Stimulated activated CD4-positive, alpha-beta T cell treated with anti-CD3 and anti-CD28 coated beads, Interleukin-2, amount 100 ng/mL, for 4 hours (primary cell): ENCODE measurements at places on chromosomes 12 and 14.

DNA sequence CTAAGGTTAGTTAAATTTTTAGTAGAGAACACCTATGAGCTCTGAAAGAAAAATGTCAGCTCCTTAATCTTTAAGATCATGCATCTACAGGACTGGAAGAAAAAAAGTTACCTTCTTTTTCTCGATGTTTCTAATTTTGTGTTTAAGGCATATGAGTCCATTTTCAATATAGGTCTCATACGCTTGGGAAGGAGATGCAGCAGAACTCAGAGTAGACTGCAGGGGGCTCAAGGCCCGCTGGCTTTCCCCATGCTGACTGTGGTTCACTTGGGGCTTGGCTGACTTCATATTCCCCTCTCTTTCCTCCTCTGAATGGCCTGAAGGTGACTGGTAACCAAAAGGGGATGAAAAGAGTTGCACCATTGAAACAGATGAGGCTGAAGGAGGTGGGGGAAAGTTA lies 1.5 kb downstream of the CAPRIN2 start:
- DNase-seq, result no peak

DNA sequence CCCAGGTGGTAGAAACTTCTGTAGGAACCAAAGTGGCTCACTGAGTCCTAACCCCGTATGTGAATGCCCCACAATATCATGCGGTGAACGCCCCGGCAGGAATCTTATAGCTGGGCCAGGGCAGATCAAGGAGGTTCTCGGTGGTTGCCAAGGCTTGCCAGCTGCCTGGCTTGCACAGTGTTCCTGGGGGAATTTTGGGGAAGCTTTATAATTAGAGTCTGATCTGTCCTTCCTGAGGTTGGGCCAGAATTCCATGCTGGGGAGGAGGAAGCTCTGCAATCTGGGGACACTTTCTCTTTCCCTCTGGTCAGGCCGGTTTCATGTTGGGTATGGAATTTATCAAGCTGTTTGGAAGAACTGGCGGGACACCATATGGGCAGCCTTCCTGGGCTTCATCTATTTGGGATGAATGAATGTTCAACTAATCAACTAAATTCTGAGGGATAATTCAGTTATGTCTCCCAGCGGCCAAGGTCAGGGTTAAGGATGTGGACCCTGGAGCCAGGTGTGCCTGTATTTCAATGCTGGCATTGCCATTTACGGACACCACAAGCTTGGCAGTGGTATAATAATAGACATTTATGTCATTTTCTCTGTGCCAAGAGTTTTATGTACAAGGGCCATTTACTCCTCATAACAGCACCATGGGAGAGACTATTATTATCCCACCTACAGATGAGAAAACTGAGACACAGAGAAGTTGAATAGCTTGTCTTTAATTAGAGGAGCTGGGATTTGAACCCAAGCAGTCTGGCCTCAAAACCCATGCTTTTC lies 54.3 kb downstream of the SVOP start:
- DNase-seq, result no peak

DNA sequence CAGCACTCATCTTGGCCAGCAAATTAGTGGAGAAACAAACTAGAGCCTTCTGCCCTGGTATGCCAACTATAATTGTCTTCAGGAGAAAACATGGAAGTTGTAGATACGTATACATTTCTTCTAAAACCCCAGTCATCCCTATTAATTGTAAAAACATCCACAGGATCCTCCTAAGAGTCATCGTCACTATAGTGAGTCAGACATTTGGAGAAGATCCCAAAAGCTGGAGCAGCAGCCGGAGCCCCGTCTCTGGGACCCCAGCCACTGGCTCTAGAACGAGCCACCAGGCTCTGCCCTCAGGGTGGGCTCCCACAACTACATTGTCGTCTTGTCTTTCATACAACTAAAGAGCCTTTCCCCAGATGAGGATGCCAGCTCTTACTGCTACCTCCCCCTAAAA lies 15.5 kb downstream of the PRKAB1 start:
- DNase-seq, result no peak

DNA sequence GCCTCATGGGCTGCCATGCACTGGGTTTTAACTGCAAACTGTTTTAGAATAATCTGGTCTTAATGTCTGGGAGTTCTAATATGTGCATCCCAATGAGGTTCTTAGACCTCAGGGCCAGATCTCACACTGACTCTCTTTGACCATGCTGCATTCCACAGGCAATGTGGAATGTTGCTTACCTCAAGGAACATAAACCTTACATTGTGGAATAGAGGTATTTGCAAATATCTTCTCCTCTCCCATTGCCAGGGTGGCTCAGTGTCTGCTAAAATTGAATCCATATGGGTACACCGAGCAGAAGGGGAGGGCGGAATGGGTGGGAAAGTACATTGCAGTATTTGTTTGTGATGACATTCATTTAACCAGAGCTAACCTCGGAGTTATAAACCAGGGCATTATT lies 78.6 kb downstream of the CHST11 start:
- DNase-seq, result no peak

DNA sequence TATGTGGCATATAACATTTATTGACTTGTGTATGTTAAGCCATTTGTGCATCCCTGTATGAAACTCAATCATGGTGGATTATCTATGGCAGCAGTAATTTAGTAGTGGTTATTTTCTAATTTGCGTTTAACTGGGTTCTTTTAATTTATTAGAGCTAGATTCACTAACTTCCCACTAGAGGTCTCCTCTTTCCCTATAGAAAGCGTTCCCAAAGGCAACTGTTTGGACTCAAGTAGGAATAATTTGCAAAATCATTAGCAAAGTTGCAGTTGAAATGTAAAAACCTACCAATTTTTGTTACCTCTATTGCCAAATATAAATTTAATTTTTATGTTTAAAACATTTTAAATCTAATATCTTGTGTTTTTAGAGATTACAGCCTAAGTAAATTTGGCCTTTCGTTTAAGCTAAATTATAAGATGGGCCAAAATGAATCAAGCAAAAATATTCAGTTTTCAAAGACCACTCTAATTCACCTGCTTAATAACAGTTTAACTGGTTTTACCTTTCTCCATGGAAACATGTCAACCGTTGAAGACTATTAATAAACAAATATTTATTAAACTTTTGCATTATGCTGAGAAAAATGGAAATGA lies 6.0 kb downstream of the DMAC2L start:
- no peak for DNase-seq

DNA sequence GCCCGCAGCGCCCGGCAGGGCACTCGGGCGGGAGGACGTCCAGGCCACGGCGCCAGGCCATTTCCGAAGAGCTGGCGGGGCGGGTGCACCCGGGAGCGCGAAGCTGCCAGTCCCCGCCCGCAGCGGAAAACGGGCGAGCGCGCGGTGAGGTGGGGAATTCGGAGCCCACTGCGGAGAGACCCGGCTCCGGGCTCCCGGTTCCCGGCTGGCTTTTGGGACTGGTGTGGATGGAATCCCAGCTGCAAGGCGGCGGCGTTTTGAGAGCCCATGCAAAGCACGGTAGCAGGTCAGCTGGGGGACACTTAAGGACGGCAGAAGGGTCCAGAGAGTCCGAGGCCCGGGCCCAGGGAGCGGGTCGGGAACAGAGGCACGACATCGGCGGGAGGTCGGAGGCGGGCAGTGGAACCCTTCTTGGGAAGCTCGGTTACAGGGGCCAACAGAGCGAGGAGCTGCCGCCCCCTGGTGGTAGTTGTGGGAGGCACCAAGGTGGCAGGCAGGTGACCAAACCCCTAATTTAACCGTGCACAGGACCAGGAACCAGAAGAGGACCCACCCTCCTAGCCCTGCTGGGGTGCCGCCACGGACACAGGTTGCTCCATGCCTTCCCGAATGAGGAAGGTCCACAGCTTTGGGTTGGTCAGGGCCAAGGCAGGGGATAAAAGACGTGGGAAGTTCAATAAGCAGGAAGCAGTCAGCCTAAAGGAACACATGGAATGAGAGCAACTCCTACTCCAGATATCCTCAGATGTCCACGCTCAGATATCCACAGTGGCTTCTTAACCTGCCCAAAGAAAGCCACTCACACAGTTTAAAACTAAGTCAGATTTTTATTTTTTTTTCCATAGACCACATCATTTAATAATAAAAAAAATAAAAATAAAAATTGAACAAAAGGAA lies 685 bp upstream of the CDH24 start:
- DNase-seq, result peak; percentile 77

DNA sequence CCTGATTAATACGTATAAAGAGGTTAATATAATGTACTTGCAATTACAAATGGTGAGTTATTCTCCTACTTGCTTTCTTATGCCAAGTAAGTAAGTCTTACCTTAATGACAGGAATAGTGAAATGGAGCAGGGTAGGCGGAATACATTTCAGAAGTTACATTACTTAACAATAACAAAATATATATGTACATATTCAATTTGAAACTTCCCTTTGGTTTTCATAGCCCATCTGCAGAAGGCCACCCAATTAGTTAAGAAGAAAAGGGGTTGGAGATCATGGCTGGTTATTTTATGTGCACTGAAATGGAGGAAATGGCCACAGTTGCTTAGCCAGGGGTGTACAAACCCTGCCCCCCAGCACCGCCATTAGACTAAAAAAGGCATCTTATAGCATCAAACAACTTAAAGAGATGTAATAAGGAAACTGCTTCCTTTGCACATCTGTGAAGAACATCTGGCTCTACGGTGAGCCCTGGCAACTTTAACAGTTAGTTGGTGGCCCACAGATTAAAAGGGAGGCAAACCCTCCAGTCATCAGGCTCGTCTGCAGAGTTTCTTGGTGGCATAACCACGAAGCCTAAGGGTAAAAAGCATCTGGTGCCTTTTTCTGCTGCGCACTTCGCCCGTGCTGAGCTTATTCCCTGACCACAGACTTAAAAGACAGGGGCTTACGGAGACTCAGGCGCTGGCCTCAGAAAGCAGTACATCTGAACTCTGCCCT lies 38.8 kb upstream of the DACT1 start:
- DNase-seq, result no peak

DNA sequence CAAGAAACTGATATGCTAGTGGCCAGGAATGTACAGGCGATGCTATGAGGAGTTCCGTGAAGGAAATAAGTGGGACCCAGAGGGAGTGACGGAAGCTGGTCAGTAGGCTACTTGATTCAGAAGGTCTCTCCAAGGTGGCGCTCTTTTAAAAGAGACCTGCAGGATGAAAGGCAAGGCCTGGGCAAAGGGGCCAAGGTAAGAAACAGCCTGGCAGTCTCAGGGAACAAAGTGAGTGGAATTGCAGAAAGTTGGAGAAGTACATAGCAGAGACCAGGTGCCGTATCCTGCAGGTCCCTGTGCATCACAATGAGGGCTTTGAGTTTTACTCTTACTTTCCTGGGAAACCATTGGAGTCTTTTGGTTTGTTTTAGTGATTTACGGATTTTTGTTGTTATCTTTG lies 905.6 kb downstream of the BCL11B start:
- DNase-seq, result no peak

GRCh38 chr12:112381406-112381882 lies 787 bp downstream of the HECTD4 start:
- no peak for DNase-seq

DNA sequence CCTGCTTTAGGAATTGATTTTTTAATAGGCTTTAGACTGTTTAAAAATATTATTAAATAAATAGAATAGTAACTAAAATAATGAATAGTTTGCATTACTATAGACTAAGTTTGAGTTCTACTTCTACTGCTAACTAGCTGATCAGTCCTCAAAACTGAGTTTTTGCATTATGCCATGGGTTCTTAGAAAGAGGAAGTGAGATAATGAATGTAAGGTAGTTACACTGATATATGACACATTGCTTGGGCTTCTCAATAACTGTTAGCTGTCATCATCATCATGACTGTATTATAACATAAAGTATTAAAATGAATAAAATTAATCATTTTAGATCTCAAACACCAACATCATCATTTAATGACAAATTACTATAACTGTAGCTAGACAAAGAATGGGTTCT lies 949.7 kb downstream of the TRHDE start:
- no peak for DNase-seq
